ENCODE measurements at places on chromosomes 7 and 10.

- DNase-seq: no peak
These were observed 2.4 kb upstream of the EBF3 start for GRCh38 chr10:129966370-129966888.

DNA sequence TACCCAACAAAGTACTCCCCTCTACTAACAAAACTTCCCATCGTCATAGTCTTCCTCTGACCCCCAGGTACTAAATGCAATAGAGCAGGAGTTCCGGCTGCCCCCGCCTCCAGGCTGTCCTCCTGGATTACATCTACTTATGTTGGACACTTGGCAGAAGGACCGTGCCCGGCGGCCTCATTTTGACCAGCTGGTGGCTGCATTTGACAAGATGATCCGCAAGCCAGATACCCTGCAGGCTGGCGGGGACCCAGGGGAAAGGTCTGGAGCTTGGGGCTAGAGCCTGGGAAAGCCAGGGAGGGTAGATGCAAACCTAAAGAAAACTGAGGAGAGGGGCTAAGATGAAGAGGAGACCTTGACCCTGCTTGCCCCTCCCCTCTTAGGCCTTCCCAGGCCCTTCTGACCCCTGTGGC, 15.3 kb downstream of the EPHB6 start:
- DNase-seq: no peak

DNA sequence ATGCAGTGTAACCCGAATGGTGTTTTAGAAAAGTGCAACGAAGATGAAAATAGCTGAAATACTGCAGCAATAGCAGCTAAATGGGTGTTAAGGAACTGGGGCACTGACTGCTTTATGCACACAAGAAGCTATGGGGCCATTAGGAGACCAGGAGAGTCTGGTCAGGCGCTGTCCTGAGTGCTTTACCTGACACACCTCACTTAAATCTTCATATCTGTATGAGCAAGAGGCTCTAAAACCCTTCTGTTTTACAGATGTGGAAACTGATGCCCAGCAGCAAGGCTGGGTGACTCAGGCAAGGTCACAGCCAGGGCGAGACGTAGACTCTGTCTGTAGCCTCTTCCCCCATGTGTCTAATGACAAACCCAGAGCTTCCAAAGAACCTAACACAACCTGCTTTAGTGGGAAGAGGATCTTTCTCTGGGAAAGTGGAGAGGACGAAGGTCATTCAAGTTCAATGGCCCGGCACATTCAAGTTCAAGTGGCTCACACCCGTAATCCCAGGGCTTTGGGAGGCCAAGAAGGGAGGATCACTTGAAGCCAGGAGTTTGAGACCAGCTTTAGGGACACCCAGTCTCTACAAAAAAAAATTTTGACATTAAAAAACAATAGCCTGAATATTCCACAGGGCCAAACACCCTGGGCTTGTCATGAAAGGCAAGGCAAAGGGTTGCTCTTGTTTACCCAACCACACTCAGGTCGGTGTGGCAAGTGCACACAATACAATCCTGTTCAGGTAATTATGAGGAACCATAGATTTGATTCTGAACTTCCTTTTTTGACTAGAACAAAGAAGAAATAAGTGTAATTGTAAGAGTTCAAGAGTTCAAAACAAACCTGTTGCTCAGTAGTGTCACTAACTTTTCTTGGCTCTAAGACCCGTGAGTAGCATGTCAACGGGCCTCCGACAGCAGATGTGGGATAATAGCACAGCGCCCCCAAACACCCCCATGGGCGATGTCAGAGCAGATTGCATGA, 53.7 kb upstream of the KLF6 start:
- no peak for DNase-seq

- DNase-seq: no peak
These were observed 551.0 kb upstream of the AUTS2 start for GRCh38 chr7:69047151-69047754.

Data from GF-D8 (cell line).